ENCODE measurements at places on chromosomes 2 and 18.

GRCh38 chr2:54855434-54855833, 132.0 kb downstream of the EML6 start:
- no peak for DNase-seq

DNA sequence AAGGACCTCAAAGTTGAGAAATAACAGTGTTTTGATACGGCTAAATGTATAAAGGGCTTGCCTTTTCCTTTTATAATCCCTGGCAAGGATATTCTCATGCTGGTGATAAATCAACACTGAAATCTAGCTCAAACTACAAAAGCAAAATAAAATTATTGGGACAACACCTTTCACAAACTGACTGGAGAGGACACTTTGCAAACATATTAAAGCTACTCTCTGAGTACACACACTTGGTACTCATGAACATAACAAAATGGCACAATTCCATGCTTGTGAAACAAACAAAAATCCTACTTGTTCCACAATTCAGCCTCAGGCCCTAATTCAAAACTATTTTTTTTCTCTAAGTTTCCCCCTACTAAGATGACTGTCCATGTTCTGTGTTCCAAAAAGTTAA, 305.8 kb downstream of the ETAA1 start:
- DNase-seq: no peak

DNA sequence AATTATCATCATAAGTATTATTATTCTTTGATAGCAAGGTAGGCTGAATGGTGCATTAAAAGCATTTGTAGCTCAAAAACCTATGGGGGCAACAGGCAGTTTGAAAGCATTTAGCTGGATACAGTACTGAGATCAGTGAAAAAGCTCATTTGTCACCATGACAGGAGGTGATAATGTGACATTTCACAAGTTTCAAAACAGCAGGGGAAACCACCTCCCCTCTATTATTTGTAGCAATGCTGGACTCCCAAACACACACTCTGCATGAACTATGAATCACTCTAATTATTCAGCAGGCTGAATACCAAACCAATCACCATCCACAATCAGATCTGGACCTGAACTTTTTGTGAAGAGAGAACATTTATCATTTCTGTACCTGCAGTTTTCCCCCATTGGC, 63.4 kb downstream of the MYO5B start:
- DNase-seq: no peak

DNA sequence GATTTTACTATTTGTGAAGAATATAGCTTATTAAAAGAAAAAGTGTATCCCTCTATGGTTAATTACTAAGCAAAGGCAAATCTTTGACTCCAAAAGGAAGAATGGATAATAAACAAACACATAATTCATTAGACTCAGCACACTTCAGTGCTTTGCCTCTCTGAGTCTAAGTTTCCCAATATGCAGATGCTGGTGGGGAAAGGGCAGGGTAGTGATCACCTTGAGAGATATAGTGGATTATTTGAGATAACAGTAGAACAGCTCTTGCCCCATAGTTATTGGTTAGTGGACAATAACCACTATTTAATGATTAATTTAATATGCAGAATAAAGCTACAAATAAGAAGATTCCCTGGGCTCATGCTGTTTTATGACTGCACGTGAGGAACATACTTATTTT, 98.2 kb upstream of the SLC8A1 start:
- DNase-seq: no peak

DNA sequence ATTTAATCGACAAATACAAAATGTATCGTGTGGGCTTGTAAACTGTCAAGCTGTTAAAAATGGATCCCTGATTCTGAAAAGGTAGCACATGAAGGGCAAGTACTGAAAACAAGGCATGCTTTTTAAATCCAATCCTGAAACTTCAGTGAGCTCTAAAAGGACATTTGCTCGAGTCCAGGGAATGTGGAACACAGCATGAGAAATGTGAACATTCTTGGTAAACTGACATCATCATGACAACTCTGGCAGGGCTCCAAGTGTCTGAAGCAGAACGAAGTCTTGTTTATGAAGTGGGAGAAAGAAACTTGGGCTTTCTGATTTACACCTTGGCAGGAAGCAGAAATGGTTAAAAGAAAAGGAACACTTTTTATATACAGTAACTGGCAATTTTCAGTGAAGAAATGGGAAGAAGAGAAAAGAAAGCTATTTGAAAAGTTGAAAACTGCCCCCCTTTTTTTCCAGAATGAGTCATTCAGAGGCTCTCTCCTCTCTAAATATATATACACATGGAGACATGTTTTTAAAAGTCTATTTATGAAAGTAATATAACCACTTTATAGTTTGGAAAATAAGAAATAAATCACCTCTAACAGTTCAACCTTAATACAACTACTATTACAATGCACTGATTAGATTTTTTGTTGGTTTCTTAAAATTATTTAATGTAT, 120.8 kb downstream of the GAREM1 start:
- no peak for DNase-seq

DNA sequence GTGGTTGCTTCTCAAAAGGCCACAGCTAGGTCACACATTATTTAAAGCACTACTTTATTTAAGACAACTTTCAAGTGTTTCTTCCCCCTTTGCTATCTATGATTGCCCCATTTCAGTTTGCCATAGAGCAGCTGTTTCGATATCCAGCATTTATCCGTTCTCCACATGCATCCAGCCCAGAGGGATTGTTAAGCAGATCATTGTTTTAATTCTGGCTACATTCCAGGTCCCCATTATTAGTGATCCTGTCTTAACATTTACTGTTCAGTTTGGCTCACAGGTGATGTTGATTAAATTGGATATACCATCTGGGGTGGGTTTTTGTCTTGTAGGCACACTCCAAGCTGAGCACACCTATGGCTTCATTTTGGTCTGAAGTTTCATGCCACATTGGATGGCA, 638.7 kb downstream of the ZEB2 start:
- no peak for DNase-seq

DNA sequence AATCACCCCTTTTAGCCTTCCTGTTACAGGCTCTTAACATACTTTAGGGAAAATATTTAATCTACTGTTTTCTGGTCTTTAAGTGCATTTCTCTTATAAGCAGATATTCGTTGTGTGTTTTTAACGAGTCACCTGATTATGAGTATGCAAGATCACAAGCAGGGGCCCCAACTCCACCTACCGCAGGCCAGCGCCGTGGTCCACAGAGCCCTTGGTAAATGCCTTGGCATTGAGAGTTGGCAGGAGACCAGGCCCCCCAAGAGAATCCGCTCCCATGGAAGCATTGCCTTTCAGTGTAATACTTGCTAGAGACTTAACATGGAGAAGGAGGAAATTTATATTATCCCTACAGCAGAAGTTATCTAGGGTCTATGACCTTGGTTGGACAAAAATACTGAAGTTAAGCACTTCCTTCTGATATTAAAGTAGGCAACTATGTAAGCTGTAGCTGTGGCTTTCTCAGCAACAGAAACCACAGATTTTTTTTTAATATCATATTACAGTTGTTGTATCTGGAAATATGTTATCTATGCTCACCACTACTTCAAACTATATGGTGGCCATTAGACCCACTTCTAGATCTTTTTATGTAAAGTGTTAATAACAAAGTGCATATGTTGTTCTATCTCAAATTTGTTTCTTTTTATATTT, 241.8 kb upstream of the MGAT5 start:
- no peak for DNase-seq

DNA sequence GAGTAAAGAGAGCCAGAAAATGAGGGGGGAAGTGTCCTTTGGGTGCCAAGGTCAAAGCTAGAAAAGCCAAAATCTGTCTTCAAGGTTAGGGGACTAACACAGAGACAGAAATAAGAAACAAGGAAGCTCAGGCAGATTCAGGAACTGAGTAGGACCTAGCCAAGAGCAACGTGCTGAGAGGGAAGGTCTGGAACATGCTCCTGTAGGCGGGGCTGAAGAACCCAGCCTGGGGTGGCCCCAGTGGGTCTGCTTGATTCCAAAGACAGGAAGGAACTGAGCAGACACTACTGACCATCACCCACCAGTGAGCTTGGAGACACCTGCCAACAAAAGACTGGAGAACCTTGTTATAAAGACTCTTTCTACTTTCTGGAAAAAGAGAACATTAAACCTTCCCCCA, 105.1 kb downstream of the SP3 start:
- DNase-seq: no peak

DNA sequence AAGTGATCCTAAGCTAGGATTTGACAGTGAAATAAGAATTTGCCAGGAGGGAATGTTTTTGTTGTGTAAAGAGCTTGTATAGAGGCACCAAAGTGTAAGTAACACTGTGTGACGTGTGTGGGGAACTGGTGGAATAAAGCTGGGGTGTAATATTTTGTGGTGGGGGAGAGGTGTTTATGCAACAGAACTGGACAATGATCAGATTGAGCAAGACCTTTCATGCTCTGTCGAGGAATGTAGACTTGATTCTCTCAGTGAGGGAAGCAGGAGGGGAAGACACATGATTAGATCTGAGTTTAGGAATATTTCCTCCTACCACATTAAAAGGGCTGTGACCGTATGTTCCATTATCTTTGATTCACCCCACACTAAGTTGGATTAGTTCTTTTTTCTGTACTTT, 43.6 kb downstream of the EFEMP1 start:
- no peak for DNase-seq

GRCh38 chr2:215430528-215431187, 5.2 kb downstream of the FN1 start:
- no peak for DNase-seq

DNA sequence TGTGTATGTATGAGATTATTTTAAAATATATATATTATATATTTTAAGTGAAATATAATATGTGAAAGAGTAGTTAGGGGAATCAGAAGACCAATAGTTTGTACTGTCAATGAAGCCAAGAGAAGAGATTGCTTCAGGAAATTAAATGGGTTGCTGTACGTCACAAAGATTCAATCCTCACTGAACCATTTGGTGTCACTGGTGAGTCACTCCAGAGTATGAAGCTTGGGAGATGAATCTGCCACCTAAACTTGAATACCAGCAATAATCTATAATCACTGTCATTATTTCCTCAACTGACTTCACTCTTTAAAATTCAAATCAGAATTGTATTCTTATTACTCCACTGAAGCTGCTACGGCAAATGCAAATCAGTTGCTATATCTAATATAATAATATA, 41.9 kb upstream of the SCN9A start:
- no peak for DNase-seq

- DNase-seq: no peak
Measured at GRCh38 chr18:1585881-1586488, 681.3 kb downstream of the ADCYAP1 start.

All from SIG-M5 (cell line).